ENCODE measurements at places on chromosomes 6 and 20.

DNA sequence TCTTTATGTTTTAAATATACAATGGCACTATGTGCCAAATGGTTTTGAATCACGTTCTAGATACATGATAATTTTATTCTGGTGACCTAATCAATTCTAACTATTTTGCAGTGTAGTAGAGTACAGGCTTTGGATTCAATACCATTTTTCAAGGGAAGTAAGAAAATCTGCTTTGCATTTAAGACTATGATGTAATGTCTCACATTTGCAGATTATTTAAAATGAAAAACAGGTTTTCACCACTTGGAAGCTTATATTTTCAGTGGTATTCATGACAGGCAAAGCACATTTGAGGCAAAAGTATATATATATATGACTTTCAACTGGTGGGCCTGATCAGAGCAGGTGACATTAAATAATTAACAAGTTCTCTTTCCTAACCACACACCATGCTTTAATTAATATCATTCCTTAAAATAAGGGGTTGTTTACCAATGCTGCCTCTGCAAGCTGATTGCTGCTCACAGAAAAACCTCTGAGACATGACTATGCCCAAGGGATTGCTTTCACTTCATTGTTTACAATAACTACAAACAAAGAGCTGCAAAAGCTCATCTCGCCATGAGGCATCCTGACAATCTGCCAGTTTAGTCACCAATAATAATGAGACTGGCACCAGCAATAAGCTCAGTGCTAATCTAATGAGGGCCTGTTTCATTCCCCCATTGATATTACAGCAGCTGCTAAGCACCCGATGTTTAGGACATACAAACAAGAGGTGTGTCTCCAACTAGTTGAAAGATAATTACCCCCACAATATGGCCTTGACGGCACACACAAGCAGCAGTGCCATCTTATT is 1176.0 kb upstream of the GJE1 start:
- DNase-seq: peak; percentile 12

DNA sequence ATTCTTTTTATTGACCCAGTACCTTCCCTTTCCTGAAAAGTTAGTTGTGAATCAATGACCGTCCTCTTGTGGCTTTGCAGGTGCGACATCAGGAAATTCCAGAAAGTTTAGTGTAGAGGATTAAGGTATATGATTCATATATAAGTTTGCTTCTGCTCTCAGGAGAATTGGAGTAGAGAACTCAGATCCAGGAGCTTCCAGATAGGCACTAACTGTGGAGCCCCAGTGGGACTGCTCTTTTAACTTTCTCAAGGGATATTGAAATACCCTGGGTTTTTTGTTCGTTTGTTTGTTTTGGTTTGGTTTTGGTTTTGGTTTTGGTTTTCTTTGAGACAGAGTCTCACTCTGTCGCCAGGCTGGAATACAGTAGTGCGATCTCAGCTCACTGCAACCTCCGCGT is 9.5 kb downstream of the TAAR2 start:
- no peak for DNase-seq

GRCh38 chr20:48196486-48196885 is 411.2 kb upstream of the SULF2 start:
- DNase-seq: no peak

GRCh38 chr6:80441131-80441530 is 334.7 kb downstream of the BCKDHB start:
- no peak for DNase-seq

GRCh38 chr6:7725849-7726415 is at the start of gene BMP6:
Gene BMP6 (plus strand): TSS chr6:7726099. CDS start chr6:7726956, 857 bp downstream.
- peak; percentile 85 for DNase-seq

DNA sequence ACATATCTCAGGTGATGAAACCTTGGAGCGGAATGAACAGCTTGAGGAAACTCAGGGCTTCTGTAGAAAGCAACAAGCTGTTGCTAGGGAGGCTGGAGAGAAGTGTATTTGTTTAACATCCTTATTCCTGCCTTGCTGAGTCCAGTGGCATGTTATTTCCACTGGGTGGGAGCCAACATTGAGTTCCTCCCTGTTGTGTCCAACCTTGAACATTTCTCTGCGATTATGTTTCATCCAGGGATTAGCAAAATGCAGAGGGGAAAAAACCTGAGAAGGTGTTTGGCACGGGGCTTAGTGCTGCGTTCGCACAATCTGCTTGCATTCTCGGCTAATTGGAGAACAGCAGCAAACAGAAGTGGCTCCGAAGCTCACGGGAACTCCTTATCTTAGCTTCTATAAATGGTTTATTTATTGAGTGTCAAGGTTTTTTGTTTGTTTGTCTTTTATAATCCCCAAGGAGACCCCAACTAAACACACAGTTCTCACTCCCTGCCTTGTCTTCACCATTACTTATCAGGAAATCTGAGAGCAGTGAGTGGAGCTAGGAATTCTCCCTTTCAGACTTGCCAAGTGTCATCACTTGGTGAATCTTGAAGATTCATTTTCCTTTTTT is 412.8 kb downstream of the CDC5L start:
- DNase-seq: peak; percentile 89

DNA sequence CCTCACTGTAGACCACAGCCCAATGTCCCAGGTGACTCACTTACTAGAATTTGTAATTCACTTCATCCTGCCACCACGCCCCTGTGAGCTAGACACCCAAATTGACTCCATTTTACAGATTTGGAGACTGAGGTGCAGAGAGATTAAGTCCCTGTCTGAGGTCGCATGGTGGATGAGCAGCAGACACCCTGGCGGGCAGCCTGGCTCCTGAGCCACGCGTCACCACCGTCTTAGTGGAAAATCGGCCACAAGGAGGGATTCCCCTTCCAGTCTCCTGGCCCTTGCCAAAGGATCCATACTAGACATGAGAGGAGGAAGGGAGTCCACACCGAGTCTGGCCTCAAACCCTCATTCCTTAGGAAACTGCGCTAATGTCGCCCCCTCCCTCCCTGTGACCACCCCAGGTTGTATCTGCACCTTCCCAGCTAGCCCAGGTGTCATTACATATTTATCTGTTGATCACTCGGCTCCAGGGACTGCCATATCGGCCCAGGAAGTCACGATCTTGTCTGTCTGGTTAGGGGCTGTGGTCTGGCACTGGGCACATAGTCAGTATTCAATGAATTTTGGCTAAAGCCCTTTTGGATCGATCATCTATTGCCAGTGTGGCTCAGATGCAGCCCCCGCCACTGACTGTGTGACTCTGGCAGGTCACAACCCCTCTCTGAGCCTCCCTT is 25.7 kb upstream of the PTGIS start:
- no peak for DNase-seq

DNA sequence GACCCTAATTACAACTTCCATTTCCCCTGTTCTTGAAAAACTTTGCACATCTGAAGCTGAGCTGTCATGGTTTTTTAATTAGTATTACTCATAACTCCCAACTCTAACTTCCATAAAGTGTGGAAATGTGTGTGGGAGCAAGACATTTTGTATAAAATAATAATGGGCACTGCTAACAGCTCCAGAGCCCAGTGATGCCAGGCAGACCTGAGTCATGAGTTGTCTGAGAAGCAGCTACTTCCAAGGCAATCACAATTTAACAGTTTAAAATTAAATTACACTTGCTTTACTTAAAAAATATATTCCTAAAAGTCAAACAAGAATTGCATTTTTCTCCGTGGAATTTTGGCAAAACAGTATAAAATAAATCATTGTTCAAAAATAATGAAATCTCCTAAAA is 6.4 kb downstream of the SLC2A12 start:
- no peak for DNase-seq

DNA sequence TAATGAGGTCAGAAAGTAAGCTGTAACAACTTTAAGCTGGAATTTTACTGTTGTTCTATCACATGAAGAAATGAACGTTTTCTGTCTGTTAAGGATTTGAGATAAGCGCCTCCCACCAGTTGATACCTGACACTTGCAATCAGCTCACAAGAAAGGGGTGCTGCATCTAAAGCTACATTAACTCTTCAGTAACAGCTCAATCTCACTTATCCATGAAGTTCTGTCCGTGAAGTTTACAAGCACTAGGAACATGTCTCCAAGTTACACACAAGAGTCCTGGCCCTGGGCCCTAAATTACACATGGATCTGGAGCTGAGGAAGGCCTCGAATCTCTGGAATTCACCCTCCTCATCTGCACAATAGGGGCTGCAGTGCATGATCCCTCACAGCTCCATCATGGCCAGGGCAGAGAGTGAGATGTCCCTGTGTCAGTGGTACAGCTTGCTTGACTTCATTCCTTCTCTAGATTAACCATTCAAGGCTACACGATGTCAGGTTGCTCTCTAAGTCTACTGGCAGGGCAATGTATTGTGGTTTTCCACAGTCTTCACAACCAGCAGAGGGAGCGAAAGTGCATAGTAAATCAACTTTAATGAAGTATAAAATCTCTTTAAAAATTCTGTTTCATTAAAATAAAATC is 182.4 kb upstream of the MCHR2 start:
- DNase-seq: peak; percentile 73

GRCh38 chr6:14919038-14919670 is 326.7 kb upstream of the JARID2 start:
- DNase-seq: no peak

DNA sequence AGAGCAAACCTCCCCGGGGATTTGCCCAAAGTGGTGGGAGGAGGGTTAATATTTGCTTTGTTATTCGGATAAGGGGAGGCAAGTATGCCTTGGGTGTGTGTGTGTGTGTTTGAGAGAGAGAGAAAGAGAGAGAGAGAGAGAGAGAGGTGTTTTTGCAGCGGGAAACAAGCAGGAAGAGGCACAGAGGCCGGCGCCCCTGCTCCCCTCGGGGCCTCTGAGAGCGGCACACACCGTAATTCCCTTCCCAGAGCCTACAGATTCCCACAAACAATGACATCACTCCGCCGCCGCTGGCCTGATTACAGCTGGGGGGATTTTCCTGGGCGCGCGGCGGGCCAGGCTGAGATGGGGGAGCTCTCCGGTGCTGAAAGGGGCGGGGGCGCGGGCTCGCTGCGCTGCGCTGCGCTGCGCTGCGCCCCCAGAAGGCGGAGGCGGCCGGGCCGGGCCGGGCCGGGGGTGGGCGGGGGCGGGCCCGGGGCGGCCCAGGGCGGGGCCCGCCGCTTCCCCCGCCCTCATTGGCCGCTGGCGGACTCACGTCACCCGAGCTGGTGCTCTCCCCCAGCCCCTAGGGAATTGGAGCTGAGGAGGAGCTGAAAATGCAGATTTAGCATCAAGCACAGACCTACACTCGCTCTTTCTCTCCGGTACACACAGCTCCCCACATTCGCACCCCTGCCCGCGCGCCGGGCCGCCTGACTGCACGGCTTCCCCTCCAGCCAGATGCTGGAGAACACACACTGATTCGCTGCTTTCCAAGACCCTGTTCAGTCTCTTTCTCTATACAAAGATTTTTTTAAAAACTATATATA is at the start of gene PCSK2:
Gene PCSK2, plus strand, starts transcription at position 631 of the 809 bp plus-strand sequence. CDS start 266 bp downstream, outside the sequence.
- peak; percentile 19 for DNase-seq

- no peak for DNase-seq
Measured at GRCh38 chr6:111741177-111741952, 131.9 kb downstream of the FYN start.

DNA sequence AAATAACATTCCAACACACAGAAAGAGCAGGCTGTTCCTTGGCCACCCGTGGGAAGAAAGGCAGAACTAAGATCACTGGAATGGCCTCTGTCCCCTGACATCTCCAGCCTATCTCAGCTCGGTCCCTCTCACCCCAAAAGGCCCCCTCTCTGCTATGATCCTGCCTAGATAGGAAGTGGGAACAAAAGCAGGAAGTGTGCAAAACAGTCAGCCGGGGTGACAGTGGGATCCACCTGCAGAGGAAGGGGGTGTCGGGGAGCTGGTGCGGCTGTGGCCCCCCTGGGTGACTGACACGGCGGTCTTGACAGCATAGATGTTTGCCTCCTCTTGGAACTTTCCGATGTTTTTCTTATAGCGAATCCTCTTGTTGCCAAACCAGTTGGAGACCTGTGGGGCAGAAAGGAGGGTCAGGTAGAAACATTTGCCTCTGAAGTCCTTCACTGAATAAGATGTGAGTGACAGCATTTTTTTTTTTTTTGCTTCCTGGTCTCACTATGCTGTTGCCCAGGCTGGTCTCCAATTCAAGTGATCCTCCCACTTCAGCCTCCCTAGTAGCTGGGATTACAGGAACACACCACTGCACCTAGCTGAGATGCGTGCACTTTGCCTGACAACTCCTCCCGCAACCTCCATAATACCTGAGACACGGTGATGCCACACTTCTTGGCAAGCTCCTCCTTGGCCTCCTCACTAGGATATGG is 2.8 kb downstream of the PBX2 start:
- DNase-seq: no peak

GRCh38 chr6:7505189-7505699 is 36.2 kb upstream of the DSP start:
- peak; percentile 68 for DNase-seq

- DNase-seq: peak; percentile 49
Measured at GRCh38 chr6:24836109-24836508, 37.4 kb upstream of the ARMH2 start.

DNA sequence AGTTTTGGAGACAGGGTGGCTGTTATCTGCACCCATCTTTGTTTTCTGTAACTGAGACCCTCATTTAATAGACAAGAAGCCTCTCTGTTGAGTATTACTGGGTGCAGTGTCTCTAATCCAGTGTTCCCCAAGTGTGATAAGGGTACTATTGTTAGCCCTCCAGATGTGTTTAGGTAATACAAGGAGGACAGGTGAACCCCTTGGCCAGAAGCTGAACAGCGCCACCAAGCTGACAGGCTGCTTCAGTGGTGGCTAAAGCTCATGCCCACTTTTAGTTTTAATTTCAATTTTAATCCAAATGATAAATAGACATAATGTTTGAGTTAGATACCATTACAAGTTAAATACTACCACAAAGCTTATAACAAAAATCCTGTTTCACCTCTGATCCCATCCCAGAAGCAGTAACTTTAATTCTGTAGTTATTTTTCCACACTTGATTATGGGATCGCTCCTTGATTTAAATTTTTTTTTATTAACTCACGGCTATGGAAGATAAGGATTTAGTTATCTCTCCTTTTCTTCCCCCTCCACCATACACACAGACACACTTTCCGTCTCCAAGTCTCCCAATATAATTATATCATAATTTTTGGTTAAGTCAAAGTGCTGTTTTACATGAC is 8.4 kb upstream of the STK35 start:
- DNase-seq: no peak

GRCh38 chr20:19129976-19130612 is 82.3 kb upstream of the SLC24A3 start:
- no peak for DNase-seq

DNA sequence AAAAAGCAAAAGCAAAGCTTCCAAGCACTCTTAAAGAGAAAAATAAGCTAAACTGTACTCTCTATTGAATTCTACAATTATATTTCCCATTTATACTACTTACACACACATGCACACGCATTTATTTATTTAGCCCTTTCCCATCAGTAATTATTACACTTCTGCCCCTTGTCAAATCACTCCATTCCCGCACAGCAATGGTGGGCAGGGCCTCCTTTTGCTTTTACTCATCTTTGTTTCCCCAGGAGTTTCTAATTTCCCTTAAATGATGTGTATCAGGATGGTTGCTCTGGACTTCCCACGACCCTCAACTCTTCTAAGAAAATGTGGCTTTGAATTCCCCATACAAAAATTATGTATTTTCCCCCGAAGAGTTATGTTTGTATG is 19.9 kb downstream of the PXT1 start:
- DNase-seq: no peak

Data from astrocyte of the spinal cord (primary cell).